ENCODE measurements at places on chromosomes 11 and 22. TPM values are rescaled to one million over a fixed set of nuclear protein-coding genes. Genes with fewer than 3 reads are reported as not detected.

DNA sequence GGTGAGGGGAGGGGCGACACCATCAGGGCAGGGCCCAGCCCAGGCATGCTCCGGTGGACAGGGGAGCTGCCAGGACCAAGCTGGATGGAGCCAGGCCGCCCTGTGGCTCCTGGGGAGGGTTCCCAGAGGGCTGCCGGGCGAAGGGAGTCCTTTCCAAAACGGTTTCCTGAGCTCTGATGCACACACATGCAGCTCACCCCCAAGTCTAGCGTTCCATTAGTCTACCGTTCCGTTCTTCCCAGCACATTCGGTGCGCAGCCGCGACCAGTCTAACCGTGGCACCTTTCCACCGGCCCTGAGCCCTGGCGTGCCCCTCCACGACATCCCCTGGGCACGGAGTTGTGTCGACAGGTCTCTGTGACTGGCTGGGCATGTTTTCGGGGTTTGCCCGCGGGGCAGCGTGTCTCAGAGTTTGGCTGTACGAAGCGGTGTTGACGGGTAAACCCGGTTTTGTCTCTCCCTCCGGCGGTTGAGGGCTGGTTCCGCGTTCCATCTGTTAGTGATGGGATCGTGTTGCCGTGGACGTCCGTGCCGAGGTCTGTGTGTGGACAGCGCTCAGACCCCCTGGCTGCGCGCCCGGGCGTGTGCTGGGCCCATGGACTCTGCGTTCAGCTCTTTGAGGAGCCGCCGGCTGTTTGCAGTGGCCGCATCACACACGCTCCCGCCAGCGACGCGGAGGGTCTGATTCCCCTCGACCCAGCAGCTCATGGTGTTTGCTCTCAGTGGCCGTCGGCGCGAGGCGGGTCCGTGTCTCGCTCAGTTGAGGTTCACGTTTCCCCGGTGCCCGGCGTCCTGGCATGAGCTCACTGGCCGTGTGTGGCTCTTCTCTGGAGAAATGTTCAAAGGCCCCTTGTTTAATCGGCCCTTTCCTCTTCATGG, 121.2 kb downstream of the IGLL1 start:
- no peaks in the 10 kb centered on the region for H3K4me1 ChIP-seq
- no peaks in the 10 kb centered on the region for H3K36me3 ChIP-seq
- no peaks in the 10 kb centered on the region for H3K27me3 ChIP-seq
- DNase-seq: no peak
- no peak overlapping the region for H3K27ac ChIP-seq

- H3K27ac ChIP-seq: no peak overlapping the region
- peaks cover 31% of the 10 kb centered on the region for H3K4me1 ChIP-seq
- H3K4me3 ChIP-seq: no peak overlapping the region
- DNase-seq: peak; percentile 71
- peaks cover 48% of the 10 kb centered on the region for H3K36me3 ChIP-seq
These were observed 24.6 kb downstream of the ATG16L2 start for GRCh38 chr11:72838691-72839305.

GRCh38 chr11:41400819-41401382, 58.6 kb downstream of the LRRC4C start:
- DNase-seq: no peak
- no peaks in the 10 kb centered on the region for H3K27me3 ChIP-seq
- no peaks in the 10 kb centered on the region for H3K36me3 ChIP-seq
- H3K4me1 ChIP-seq: no peaks in the 10 kb centered on the region
- H3K27ac ChIP-seq: no peak overlapping the region

The ZBTB16 gene
- total RNA-seq: 7.9 TPM

- peak overlapping the region; percentile 88 for H3K27ac ChIP-seq
- H3K4me1 ChIP-seq: peaks cover 5% of the 10 kb centered on the region
- DNase-seq: peak; percentile 60
- H3K27me3 ChIP-seq: no peaks in the 10 kb centered on the region
These were observed 24.0 kb downstream of the SLCO2B1 start for GRCh38 chr11:75174781-75175370.

DNA sequence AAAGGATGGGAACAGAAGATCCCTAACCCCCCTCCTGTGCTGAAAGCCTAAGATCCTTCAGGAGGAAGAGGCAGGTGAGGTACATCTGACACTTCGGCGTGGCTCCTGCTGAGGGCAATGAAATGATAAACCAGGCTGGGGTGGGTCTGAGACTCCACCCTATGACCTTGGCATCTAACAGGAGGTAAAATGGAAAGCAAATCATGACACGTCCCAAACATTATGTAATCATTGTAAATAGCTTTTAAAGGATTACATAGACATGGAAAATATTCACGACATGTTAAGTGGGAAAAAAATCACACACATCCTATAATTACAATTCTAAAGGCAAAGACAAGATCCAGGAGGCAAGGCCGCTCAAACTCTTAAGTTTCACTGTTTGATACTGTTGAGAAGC, 70.5 kb downstream of the LINC01488 start:
- H3K4me1 ChIP-seq: no peaks in the 10 kb centered on the region
- no peaks in the 10 kb centered on the region for H3K27me3 ChIP-seq
- H3K4me3 ChIP-seq: no peak overlapping the region
- no peaks in the 10 kb centered on the region for H3K36me3 ChIP-seq
- no peak for DNase-seq

The SLC1A2 gene
- total RNA-seq: 517 TPM

GRCh38 chr11:112719736-112720525, 241.3 kb upstream of the NCAM1 start:
- no peaks in the 10 kb centered on the region for H3K4me1 ChIP-seq
- H3K27me3 ChIP-seq: no peaks in the 10 kb centered on the region
- no peaks in the 10 kb centered on the region for H3K36me3 ChIP-seq
- no peak overlapping the region for H3K4me3 ChIP-seq
- no peak overlapping the region for H3K27ac ChIP-seq

The POU2AF2 gene
- not detected for total RNA-seq

GRCh38 chr11:128180441-128181087, 406.8 kb downstream of the ETS1 start:
- DNase-seq: no peak
- H3K4me1 ChIP-seq: no peaks in the 10 kb centered on the region
- H3K36me3 ChIP-seq: no peaks in the 10 kb centered on the region
- no peaks in the 10 kb centered on the region for H3K27me3 ChIP-seq

DNA sequence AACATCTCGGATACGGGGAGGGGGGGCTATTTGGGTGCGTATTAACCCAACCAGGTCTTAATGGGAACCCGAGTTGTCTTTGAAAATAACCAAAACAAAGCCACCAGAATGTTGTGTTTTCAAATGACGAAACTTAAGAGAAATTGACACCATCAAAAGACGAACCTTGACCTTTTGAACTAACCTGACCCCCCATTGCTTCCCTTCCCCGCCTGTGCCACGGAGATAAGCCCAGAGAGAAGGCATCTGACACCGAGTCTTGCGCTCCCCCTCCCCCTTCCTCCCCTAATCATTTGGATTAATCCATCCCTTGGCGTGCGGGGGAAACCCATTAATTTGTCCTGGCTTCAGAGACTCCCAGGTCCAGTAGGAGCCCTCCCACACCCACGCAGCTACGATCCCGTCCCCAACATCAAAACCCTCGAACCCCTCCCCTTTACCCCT, 4.5 kb upstream of the GCAT start:
- no peaks in the 10 kb centered on the region for H3K36me3 ChIP-seq
- no peaks in the 10 kb centered on the region for H3K27me3 ChIP-seq
- no peak overlapping the region for H3K27ac ChIP-seq
- H3K4me3 ChIP-seq: no peak overlapping the region
- no peak for DNase-seq

The RFPL2 gene
- total RNA-seq: not detected

DNA sequence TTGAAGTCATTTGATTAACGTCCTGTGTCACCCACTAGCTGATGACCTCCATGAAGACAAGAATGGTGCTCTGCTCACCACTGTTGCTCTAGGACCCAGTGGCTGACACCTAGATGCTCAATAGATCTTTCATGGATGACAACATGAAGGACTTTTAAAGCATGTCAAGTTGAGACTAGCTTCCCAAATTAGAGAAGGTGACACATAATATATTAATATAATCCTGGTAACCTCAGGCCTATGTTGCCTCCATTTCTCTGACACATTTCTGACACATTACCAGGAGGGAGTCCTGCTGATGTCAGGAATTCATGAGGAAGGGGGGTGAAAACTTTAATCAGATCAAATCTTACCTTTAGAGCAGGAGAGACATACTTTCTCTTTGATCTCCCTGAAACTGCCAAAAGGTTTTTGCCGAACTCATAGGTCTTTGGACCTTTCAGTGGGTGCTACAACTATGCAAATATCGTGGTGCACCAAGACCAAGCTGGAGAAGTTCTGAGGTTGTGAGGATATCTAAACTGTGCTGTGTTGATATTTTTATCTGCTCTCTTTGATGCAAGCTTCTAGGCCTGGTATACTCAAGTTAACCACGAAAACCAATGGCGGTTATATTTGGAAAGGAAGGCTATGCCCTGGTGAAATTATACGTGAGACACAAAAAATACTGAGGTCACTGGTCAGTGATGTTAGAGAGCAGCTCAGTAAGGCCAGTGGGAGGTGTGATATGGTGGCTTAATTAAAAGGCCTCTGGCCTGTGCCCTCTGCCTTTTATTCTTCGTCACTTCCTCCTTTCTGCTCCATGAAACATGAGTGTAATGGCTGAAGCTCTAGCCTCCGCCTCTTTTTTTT, 13.2 kb upstream of the AMPD3 start:
- no peaks in the 10 kb centered on the region for H3K27me3 ChIP-seq
- no peak for DNase-seq
- H3K4me1 ChIP-seq: no peaks in the 10 kb centered on the region
- H3K36me3 ChIP-seq: no peaks in the 10 kb centered on the region
- H3K4me3 ChIP-seq: no peak overlapping the region

DNA sequence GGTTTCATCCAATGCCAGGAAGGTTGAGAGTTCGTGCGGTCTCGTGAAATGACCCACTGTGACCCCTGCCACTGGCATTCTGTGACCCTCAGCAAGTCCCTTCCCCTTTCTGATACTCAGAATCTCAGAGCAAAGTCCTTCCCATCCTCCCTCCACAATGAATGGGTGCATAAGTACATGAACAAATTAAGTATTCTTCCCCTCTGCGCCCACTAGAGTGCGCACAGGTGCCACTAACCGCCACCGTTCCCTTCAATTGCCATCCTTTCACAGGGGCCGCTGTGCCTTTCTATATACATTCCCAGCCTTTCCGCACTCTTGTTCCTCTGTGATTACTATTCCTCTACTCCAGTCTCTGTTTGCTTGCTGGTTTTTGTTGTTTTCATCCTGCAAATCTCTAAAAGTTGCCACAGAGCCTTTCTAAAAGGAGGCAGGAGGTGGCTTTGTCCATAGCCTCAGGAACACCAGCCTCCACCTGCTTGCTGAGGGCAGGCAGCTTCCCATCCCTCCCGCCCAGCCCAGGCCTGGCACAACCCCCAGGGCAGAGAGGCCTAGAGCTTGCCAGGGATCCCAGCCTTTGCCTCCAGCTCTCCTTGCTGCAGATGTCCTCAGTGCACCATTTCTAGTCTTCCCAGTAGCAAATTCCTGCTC, 6.7 kb upstream of the AP1B1 start:
- no peaks in the 10 kb centered on the region for H3K4me1 ChIP-seq
- DNase-seq: peak; percentile 66
- H3K27me3 ChIP-seq: no peaks in the 10 kb centered on the region
- no peak overlapping the region for H3K4me3 ChIP-seq
- no peak overlapping the region for H3K27ac ChIP-seq

DNA sequence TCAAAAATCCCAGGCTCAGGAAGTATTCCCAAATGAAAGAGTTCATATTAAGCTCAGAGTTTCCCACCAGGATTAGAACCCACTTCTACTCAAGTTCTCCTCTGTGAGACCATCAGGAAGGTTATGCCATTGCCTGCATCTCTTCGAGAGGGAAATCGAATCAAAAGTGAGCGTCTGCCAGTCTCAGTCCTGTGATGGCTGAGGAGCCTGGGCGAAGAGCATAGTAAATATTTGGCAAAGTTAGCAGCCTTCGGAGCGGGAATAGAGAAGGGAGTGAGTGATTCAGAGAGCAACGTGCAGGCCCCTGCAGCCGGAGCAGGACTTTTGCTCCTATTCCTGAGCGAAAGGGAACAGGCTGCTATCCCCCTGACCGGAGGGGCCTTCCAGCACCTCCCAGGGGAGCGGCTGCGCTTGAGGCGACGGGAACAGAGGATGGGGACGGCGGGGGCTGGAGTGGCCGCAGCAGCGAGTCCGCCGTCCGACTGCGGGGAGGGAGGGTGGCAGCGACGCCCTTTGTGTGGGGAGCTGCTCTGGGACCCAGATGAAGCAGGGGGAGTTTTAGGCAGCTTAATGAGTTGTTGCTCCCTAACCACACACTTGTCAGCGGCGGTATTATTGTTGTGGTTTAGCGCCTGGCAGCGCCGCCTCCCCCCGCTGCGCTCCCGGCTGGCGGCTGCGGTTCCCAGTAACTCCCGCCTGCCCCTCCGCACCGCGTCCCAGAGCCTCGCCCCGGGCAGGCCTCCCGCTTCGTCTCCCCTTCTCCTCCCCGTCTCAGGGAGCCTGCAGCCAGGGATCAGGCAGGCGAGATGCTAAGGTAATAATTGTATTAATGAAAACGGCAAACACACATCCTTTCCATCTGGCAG, 21.7 kb upstream of the NRGN start:
- peaks cover 12% of the 10 kb centered on the region for H3K27me3 ChIP-seq
- H3K36me3 ChIP-seq: no peaks in the 10 kb centered on the region
- no peak for DNase-seq
- no peak overlapping the region for H3K27ac ChIP-seq
- peaks cover 12% of the 10 kb centered on the region for H3K4me1 ChIP-seq
- H3K4me3 ChIP-seq: peak overlapping the region; percentile 33

DNA sequence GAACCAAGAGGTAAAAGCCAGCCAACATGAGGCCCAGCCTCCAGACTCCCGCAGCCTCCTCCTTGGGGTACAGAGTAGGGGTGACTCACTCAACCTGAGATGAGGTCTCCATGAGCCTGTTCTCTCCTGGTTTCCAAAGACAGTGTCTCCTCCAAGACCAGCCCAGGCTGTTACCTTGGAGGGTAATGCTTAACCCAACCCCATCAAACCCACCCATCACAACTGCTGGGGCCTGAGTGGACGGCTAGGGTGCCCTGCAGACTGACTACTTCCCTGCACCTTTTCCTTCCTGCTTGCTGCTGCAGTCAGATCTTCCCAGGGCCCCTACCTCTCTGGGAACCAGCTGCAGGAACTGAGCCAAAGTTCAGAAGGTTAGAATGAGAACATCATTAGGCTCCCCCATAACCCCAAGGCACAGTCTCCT, 5.1 kb upstream of the NOL12 start:
- H3K36me3 ChIP-seq: peaks cover 12% of the 10 kb centered on the region
- no peak for DNase-seq
- no peak overlapping the region for H3K27ac ChIP-seq

The SYT9 gene
- 3.6 TPM for total RNA-seq

The DGCR6L gene
- 77.4 TPM for total RNA-seq

GRCh38 chr11:2406878-2407410, 6.4 kb downstream of the TSSC4 start:
- H3K36me3 ChIP-seq: no peaks in the 10 kb centered on the region
- DNase-seq: no peak
- peaks cover 3% of the 10 kb centered on the region for H3K4me1 ChIP-seq
